ENCODE measurements at places on chromosomes 11 and 22. TPM values are rescaled to one million over a fixed set of nuclear protein-coding genes. Genes with fewer than 3 reads are reported as not detected.
A peak's percentile ranks its signal among the peaks of the same experiment; 100 is the strongest.

- peak; percentile 67 for DNase-seq
Measured at GRCh38 chr11:19311308-19312030, 70.7 kb upstream of the E2F8 start.

- DNase-seq, result no peak
Measured at GRCh38 chr22:37731804-37732471, 35.1 kb downstream of the TRIOBP start.

DNA sequence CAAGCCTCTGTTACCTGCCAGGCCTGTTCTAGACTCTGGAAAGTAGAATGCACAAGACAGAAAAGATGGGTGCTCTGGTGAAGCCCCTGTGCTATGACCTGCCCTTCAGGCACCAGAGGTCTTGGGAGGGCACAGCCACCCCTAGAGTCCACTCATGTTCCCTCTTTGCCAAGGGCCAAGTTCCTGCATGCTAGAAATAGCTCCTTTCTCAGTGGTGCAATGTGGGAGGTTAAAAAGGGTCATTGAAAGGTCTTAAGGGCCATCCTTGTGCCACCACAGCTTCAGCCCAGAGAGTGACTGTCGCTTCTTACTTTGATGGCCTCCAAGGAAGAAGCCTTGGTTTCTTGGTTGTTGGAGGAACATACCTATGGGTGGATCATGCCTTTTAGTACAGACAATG is 84.6 kb upstream of the PARVA start:
- DNase-seq, result no peak

GRCh38 chr11:9145283-9145682 is 53.9 kb upstream of the SCUBE2 start:
- no peak for DNase-seq

GRCh38 chr11:100741866-100742625 is 55.0 kb downstream of the ARHGAP42 start:
- DNase-seq, result no peak

GRCh38 chr11:67633758-67634365 is 4.1 kb upstream of the NUDT8 start:
- no peak for DNase-seq

DNA sequence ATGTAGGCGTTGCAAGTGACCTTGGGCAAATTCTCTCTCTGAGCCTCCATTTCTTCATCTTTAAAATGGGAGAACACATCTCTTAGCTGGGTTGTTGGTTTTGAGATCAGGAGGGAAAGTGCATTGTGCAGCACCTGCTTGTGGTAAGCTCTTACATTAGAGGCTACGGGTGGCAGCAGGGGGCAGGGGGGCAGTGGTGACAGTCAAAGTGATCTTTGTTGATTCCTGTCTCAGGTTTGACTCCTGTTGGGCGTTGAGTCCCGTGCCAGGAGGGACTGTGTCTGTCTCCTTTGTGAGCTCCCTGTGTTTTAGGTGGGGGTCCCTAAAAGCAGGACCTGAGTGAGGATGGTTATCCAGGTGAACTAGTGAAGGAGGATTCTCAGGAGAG is 101.7 kb downstream of the TP53I11 start:
- no peak for DNase-seq

GRCh38 chr11:43245466-43245865 is 66.3 kb upstream of the API5 start:
- DNase-seq, result no peak

GRCh38 chr11:46034041-46034440 is 87.2 kb downstream of the PHF21A start:
- no peak for DNase-seq

DNA sequence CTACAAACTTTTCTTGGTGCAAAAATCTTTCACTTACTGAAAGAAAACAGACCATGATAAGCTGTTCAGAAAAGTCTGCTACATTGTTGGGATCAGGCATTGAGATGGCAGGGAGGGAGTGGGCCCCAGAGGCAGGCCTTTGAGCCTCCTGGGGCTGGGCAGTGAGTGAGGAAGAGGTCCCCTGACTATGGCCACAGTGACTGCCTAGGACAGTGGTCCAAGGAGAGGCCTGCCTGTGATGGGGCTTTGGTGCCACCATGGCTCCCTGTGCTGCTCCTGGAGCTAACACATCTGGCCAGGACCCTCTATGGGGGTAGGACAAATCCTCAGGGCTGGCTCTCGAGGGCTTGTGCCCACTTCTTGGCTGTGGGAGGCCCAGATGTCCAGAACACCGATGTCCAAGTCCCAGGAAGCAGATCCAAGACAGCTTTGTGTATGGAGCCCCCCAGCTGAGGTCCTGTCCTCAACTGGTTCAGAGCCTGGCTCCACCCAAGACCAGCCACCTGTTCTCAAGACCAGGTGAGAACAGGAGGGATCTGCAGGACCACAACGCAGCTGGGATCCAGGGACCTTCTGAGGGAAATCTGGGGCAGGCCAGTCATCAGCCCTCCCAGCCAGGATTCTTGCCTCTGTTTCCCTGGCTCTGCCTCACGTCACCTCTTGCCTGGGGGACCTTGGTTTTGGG is 36.9 kb downstream of the PPM1F start:
- DNase-seq, result no peak

DNA sequence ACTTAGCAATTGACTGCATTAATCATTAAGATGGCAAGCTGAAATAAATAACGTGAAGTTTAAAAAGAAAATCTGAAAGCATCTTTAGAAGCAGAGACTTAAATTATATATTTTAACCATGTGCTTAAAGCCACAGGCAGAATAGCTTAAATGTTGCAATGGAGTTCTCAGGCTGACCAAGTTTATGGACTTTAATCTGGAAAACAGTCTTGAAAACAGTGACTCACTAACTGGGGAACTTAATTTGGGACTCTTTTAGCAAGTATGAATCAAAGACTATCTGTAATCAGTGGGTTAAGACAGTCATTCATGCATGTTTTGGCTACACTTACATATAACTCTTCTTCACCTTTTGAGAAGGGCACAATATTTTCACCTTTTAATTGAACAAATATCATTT is 12.6 kb upstream of the GLYATL1 start:
- no peak for DNase-seq

DNA sequence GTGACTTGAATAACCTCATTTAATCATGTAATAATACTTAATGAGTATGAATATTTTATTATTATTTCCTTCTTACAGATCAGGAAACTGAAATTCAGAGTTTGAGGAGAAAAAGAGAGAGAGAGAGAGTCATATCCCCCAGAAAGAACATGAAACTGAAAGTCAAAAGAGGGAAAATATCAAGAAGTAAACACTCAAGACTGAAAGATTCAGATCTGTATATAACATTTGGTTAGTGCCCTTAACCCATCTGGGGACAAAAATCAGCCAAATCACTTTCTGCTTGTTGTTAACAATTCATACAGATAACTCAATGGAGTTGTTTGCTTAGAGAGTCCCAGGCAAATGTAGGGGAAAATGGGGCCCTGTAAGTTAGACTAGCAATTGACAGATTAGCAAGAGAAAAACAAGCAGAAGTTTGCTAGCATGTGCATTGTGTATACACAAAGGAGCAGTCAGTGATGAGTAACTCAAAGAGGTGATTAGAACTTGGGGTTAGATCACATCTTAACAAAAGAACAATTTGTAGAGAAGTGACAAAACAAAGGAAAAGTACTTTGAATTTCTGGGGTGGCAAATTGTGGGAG is 25.9 kb upstream of the MMP13 start:
- DNase-seq, result no peak

GRCh38 chr11:64313491-64314145 is 3.7 kb downstream of the TRMT112 start:
- DNase-seq, result no peak

DNA sequence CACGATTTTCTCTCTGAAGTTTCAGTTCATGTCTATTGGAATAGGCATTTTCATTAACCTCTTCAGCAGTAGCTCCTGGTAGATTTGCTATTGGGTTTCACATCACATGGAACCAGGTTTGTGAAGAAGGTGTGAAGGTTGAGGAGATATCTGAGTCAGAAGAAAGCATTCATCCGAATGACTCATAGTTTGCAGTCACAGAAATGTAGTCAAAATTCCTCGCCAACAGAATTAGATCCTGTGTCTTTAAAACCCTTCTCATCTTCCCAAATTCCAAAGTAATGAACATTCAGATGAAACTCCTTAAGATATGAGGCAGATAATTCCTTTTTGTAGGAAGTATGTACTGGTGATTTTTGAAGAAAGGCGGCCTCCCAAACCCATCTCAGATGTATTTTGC is 125.0 kb upstream of the LARGE1 start:
- DNase-seq, result no peak

GRCh38 chr11:132028380-132029240 is 658.2 kb downstream of the NTM start:
- no peak for DNase-seq

DNA sequence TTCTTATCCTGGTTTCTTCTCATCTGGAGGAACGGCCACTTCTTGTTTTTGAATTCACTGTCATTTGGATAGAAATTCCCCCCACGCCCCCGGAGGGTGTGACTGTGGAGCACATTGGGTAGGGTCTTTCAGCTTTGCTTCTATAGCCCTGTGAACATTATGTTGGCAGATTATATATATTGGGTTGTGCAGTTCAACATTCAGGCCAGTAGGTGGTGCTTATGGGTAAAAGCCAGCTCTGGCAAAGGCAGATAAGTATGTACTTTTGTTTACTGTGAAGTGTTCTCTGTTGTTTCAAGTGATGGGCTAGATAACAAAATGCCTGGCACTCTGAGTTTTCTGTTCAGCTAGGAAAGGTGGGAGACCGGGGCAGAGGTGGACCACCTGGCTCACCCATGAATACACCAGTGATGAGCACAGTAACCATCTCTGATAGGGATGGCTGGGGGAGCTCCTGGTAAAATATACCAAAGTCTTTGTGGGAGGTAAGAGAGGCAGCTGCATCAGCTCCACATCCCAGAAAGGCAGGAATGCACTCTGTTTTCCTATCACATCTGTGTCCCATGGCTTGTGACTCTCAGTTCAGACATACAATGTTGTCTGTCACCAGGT is 1348.2 kb upstream of the RAG2 start:
- DNase-seq, result no peak

GRCh38 chr11:65381716-65382032 is 772 bp downstream of the SLC25A45 start:
- DNase-seq, result peak; percentile 42

DNA sequence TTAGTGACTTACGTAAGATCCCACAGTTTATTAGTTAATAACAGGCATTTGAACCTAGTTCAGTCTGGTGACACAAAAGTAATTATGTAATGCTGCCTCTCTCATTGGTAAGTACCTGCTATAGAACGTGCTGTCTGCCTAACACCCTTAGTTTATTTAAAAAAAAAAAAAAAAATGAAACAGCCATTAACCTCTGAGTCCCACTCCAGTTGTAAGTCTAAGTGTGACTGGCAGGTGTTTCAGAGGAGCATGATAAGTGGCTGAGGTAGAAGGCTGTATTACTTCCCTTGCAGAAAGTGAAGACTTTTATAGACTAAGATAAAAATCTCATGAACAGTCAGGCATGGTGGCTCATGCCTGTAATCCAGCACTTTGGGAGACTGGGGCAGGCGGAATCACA is 140.5 kb downstream of the TRIM44 start:
- DNase-seq, result no peak

DNA sequence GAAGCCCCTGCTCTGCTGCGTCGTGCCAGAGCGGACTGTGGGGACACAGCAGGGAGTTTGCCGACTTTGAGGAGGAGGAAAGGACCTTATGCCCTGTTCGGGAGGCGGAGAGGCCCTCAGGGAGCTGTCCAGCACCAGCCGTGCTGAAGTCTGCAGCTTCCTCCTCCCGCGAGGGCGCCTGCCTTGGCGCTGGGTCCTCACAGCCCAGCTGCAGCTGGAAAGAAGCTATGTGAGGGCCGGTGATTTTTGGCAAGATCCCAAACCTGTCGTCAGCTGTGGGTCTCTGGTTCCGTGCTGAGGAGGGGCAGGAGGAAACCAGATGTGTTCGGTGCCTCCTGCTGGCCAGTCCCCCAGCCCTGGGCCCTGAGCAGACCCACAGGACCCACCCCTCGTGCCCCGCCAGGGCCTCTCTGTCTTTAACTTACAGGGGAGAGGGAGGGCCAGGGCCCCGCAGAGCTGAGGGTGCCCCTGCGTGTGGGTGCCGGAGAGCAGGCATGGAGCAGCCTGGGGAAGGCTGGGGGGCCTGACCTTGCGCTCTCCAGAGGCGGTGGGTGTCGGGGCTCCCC is 12.0 kb downstream of the BRSK2 start:
- peak; percentile 54 for DNase-seq

- DNase-seq, result peak; percentile 66
Measured at GRCh38 chr11:61834278-61835048, 6.4 kb downstream of the FADS2 start.

- DNase-seq, result no peak
Measured at GRCh38 chr11:88814076-88814475, 251.7 kb downstream of the GRM5 start.

- peak; percentile 18 for DNase-seq
Measured at GRCh38 chr11:57248780-57249383, 11.8 kb upstream of the APLNR start.

DNA sequence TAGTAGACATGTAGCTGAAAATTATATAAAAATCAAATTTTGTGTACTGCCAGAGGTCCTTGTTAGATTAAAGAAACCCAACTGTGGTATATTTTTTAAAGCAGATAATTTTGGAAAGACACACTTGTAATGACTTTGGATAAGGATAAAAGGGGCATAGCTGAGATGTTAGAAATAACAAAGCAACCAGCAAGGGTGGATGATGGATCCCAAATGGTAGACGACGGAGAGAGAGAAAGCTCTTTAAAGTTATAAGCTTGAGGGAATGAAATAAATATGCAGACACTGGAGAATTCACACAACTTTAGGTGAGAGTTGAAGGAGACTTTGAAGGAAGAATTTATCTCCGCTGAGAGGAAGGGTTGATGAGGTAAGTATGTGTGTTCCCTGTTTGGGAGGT is 10.6 kb downstream of the NCAM1 start:
- DNase-seq, result no peak

GRCh38 chr22:27679693-27680488 is 121.7 kb downstream of the MN1 start:
- DNase-seq, result no peak

- no peak for DNase-seq
Measured at GRCh38 chr11:12122083-12122482, 11.7 kb downstream of the MICAL2 start.

DEPDC7 gene
- 0.47 TPM for total RNA-seq

ZNF280A gene
- total RNA-seq, result not detected

KRTAP5-11 gene
- not detected for total RNA-seq

PGA5 gene
- not detected for total RNA-seq

MRGPRF gene
- not detected for total RNA-seq

GGT1 gene
- 31.3 TPM for total RNA-seq

NXPE4 gene
- total RNA-seq, result not detected

SNX15 gene
- total RNA-seq, result 12.5 TPM

MS4A4A gene
- total RNA-seq, result not detected

MMP3 gene
- total RNA-seq, result not detected

ADAMTS8 gene
- not detected for total RNA-seq

TYR gene
- not detected for total RNA-seq

SAA4 gene
- not detected for total RNA-seq

SLC22A8 gene
- total RNA-seq, result not detected

PRR33 gene
- 0.12 TPM for total RNA-seq

KMT2A gene
- total RNA-seq, result 99.3 TPM

Data from activated naive CD4-positive, alpha-beta T cell treated with anti-CD3 and anti-CD28 coated beads, Interleukin-2, amount 50 U/mL, for 72 hours (primary cell).